ENCODE measurements at places on chromosomes 13 and 19. TPM values are rescaled to one million over a fixed set of nuclear protein-coding genes. Genes with fewer than 3 reads are reported as not detected.

Gene FBXO17
- total RNA-seq: 91.4 TPM

Gene PSG6
- 20.4 TPM for total RNA-seq

Gene CABP5
- total RNA-seq: not detected

Gene EBI3
- total RNA-seq: 5.4 TPM

Gene ACP7
- not detected for total RNA-seq

Gene PRR19
- total RNA-seq: 1.8 TPM

Gene ZNF880
- not detected for total RNA-seq

Gene ANGPTL4
- total RNA-seq: 2.2 TPM

Gene RTBDN
- 5.7 TPM for total RNA-seq

Gene CCDC169
- not detected for total RNA-seq

Gene BICRA
- 5.7 TPM for total RNA-seq

Gene CYP4F8
- total RNA-seq: not detected

Gene AXL
- 22.4 TPM for total RNA-seq

Gene NXNL1
- total RNA-seq: not detected

Gene FFAR2
- not detected for total RNA-seq

Gene INSL3
- not detected for total RNA-seq

Gene ZNF529
- total RNA-seq: 7.8 TPM

Gene CELF5
- 1.7 TPM for total RNA-seq

Gene NLRP11
- 1.4 TPM for total RNA-seq

Gene CFAP97D2
- not detected for total RNA-seq

Gene PRSS57
- total RNA-seq: not detected

Gene CDX2
- 0.37 TPM for total RNA-seq

Gene MBOAT7
- 36.3 TPM for total RNA-seq

Gene AMH
- total RNA-seq: 4.6 TPM

Gene ODAD3
- total RNA-seq: 6.1 TPM

Gene PEG3
- total RNA-seq: 4.6 TPM

Gene APOE
- total RNA-seq: 2,607 TPM

Gene ZNF439
- not detected for total RNA-seq

Data from G401 (cell line).